ENCODE measurements at places on chromosomes 5 and 9.

GRCh38 chr5:175513297-175513696 lies 34.9 kb downstream of the SFXN1 start:
- no peak for DNase-seq

- DNase-seq: no peak
Observed at GRCh38 chr5:160466116-160466515, 44.5 kb downstream of the PTTG1 start.

GRCh38 chr5:171867786-171868185 lies 82.2 kb downstream of the SMIM23 start:
- no peak for DNase-seq

DNA sequence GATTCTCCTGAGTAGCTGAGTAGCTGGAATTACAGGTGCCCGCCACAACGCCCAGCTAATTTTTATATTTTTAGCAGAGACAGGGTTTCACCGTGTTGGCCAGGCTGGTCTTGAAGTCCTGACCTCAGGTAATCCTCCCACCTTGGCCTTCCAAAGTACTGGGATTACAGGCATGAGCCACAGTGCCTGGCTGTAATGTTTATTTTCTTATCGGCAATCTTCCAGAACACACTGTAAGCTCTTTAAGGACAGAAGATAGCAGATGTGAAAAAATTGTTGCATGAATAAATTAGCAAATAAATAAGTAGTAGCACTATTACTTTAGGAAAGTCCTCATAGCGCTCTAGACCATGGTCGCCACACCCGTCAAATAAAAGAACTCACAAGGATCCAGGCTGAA lies 100.5 kb downstream of the ENC1 start:
- no peak for DNase-seq

- no peak for DNase-seq
Observed at GRCh38 chr5:107631805-107632362, 38.9 kb downstream of the EFNA5 start.

Data from activated CD8-positive, alpha-beta memory T cell treated with anti-CD3 and anti-CD28 coated beads for 24 hours (primary cell).